Stimulated activated CD8-positive, alpha-beta memory T cell treated with anti-CD3 and anti-CD28 coated beads, Interleukin-2, amount 100 ng/mL, for 1 hour (primary cell): ENCODE measurements at places on chromosomes 11 and 22.
A peak's percentile ranks its signal among the peaks of the same experiment; 100 is the strongest.

DNA sequence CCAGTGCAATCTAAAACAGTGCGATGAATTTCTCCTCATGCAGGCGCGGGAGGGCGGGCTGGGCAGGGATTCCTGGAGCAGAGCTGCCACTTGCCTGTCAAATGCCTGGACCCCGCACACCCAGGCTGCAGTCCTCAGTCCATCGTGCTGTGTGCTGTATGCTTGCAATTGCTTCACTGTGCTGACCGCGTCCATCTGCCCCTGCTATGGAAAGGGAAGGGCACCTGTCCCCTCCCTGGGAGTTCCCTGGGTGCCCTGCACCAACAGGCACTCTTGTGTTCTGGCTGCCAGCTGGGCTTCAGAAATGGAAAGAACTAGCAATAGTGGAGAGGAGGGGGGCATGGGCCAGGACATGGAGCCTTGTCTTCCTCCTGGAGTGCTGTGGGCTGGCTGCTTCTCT is 185.4 kb upstream of the B3GAT1 start:
- DNase-seq = no peak

- DNase-seq = no peak
Observed at GRCh38 chr11:2273771-2274170, 3.4 kb upstream of the ASCL2 start.

GRCh38 chr22:25630447-25630846 is 66.0 kb downstream of the GRK3 start:
- no peak for DNase-seq

DNA sequence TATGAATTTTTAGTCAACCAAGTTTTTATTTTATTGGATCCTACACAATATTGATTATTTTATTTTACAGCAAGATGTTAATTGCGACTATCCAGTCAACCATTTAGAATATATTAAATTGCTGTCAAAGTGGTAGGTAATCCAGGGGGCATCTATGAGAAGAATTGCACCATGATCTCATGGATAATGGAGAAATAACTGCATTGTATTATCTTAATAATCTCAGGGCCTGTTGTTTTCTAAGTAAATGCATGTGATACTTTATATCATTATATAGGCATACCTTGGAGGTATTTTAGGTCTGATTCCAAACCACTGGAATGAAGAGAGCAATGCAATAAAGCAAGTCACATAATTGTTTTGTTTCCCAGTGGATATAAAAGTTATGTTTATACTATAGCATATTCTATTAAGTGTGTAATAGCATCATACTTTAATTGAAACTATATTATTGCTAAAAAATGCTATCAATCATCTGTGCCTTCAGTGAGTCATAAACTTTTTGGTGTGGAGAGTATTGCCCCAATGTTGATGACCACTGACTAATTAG is 595.4 kb upstream of the CHORDC1 start:
- no peak for DNase-seq

DNA sequence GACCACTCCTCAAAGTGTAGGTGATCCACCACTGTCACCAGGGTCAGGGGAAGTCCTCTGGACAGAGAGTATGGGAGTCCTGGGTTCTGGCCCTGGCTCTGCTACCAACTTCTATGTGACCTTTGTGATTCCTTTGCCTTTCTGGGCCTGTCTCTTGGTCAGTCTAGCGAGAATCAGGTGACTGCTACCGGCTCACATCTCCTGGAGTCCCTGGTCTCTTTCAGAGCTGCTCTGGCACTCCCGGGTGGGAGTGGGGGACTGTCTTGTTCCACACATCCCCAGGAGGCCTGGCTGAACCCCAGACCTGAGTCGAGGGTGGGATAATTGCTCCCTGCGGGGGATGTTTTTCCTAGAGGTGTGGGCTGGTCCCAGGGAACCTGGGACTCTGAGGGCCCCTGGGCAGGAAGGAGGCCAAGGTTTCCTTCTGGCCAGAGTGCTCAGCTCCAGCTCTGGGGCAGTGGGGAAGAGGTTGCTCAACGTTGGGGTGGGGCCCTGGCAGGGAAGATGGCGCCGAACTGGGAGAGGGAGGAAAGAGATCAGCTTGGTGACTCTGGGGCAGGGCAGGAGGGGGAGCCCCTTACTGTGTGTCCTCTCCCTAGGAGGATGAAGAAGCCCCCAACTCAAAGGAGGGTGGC is 2.1 kb downstream of the SOX10 start:
- DNase-seq = no peak

- no peak for DNase-seq
Observed at GRCh38 chr11:81725701-81726100, 1008.0 kb downstream of the FAM181B start.

DNA sequence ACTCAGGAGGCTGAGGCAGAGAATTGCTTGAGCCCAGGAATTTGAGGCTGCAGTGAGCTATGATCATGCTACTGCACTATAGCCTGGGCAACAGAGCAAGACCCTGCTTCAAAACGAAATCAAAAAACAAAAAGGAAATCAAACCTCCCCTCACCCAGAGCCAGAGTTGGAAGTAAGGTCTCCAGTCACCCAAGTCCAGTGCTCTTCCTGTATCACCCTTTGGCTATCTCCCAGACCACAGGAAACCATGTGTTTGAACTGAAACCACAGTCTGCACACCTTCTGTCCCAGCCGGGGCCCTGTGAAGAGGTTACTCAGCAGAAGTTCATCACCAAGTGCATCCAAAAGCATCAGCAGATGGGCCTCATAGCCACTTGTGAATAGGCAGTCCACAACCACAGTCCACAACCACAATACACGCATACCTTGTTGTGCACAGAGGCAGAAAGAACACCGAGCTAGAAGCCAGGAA is 4.6 kb downstream of the MYH9 start:
- no peak for DNase-seq

- no peak for DNase-seq
Observed at GRCh38 chr11:108743851-108744250, 79.0 kb downstream of the DDX10 start.

GRCh38 chr11:65043881-65044501 is 3.0 kb downstream of the SAC3D1 start:
- no peak for DNase-seq

DNA sequence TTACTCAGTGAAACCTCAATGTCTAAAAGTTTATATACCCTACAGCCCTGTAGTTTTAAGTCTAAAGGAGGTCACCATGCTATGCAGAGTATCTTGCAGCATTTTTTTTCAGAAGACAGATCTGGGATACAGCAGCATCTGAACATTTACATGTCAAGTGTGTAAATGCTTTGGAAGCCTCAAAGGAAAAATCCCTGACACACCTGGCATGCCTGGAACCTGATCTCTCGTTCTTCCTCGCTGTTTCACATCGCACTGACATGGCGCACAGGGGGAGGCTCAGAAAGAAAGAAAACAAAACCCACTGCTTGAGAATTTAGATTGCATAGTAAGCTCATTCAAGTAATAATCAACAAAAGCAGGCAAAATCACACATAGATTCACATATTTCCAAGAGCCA is 31.0 kb downstream of the PAX6 start:
- no peak for DNase-seq

DNA sequence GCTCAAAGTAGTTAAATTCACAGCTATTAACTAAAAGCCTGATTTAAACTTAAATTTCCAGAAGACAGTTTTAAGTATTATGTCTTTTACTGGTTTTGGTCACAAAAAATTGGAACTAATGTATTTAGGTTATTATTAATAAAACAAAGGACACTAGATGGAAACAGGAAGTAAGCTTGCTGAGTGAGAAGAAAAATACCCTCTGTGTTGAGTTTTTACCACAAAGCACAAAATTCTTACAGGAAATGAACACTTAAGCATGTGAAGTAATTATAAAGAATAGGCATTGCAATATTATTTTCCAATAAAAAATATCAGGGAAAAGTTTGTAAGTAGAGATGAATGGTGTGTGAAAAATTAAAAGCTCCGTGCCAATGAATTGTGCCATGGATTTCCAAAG is 46.3 kb downstream of the PIK3C2A start:
- no peak for DNase-seq

DNA sequence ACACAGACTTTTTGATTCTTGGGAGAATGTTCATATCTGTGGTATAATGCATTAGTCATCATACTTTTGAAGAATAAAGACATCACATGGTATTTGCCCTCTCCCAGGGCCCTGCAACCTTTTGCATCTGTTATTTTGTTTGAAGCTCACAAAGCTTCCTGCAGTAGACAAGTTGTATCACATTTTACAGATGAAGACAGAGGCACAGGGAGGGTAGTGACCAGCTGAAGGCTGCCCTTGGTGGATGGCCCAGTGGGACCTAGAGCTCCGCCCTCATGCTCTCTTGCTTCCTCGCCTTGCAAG is 66.4 kb downstream of the UBASH3B start:
- no peak for DNase-seq

DNA sequence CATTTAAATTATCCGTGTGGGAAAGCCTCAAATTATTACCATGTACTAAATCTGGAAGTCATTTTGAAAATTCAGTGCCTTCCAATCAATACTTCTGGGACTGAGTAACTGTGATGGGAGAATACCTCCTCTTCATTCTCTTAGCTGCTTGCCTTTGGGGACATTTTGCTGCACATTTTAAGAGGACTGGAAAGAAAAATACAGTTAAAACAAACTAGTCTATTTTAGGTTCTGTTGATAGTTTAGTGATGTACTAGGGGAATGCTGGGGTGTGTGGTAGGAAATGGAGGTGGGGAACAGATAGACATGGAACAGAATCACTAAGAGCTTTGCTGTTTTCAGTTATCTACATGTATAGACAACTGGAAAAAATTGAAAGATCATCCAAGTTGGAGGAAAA is 65.7 kb upstream of the APOA1 start:
- no peak for DNase-seq

DNA sequence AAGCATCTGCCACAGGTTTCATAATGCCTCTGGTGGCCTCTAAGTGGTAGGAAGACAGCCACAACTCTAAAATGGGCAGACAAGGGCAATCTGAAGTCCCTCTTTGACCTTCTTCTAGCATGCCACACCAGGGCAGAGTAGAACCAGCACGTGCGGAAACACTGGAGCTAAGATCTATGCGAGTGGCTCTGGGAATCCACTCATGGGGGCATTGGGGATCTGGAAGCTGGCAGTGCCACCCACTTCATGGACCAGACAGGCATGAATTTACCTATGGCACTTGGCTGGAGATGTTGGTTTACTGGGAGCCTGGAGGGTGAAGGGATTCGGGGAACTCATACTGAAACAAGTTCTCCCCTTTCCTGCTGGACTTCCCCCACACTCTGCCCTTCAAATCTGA is 337.4 kb downstream of the MIAT start:
- DNase-seq = no peak

DNA sequence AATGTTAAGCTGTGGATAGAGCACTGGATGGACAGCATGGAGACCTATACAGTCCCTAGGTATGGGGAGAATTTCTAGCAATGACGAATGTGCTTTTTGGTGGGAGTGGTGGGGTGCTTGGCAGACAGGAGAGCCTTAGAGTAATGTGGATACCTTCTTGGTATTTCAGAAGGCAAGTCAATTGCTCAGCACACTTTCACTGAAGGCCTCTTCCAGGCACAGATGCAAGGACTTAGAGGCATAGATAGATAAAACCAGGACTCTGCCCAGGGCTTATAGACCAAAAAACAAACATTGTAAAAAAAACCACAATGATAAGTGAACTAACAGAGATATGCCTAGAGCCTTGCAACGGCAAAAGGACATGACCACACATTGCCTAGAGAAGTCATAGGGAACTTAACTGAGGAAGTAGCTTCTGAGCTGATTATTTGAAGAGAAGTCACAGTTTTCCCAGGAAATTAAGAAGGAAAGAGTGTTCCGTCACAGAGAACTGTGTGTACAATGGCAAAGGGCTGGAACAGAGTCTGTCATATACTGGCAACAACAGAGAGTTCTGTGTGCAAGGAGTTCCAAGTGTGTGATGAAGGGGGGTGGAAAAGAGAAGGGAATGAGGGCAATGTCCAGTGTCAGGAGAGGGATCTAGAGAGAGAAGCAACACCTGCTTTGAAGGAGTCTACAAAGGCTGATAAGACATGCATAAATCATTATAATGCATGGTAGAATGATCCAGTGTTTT is 65.9 kb upstream of the PICALM start:
- DNase-seq = no peak

DNA sequence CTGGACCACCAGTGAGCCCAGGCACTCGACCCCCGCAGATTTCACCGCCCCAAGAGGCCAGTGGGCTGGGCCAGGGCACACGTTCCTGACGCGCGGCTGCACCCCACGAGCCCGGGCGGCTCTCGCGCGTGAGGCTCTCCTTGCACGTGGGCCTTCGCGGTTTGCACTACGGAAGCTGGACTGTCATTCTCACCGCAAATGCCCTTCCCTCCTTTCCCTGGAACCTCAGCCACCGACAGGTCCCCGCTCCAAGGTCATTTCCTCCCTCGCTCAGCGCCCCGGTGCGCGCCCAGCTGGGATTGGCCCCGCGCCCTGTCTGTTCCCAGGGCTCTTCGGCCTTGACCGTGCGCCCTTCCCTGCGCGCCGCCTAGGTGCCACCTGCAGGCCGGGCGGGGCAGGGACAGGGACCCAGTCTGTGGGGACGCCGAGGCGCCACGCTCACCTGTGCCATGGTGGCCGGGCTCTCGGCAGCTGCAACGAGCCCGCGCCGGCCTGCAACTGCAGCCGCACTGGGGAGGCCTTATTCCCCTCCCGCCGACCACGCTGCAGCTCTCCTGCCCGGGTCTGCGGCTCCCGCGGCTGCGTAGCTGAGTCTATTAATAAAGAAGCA is 2.1 kb upstream of the CPT1A start:
- peak; percentile 57 for DNase-seq

DNA sequence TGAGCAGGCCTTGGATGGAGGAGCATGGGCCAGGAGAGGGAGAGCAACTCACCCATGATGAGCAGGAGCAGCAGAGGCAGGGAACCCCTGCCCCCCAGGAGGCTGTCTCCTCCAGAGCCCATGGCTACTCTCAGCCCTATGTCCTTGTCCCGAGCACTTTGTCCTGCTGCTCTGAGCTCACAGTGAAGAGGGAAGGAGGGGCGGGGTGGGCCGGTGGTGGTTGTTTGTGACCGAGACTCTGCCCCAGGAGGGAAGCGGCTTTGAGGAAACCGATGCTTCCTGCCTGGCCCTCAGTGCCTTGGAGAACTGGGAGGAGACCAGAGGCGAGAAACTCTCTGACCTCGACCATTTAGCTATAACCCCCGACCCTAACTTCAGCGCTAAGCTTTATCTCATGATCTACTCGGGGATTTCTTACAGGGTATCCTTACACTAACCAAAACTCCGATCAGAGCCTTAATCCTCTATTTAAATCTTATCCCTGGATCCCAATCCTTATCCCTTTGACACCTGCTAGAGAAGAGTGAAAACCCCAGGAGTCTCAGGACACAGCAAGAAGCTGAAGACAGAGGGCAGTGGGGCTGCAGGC is at the start of gene ROBO4:
Gene ROBO4 (minus strand): TSS at position 192 of the 589 bp plus-strand sequence. CDS start 70 bp downstream, at position 122.
- DNase-seq = no peak

DNA sequence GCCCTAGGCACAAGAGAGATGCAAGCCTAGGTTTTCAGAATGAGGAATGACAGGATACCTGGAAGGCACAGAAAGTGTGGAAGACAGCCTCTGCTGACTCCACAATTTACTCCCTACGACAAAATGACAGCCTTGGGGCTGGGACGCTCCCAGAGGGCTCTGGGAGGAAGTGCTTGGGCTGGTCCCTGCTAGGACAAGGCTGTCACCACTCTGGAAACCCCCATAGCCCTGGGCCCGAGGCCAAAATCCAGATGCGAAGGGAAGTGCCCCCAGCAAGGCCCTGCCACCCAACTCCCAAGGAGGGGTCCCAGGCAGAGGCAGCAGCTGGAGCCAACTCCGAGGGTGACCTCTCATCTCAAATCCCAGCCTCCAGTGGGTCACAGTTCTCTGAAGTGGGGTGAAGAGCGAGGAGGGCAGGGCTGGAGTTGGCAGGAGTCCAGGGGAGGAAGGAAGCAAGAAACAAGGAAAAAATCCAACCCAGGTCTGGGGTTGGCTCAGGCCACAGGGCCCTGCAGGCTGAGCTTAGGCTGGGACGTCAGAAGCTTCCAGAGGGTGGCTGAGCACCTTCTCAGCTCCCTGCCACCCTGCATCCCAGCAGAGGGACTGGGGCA is 6.3 kb upstream of the CDC42EP2 start:
- DNase-seq = no peak
